ENCODE measurements at places on chromosomes 5 and 9.
A peak's percentile ranks its signal among the peaks of the same experiment; 100 is the strongest.

GRCh38 chr5:58731641-58732040, 148.8 kb downstream of the RAB3C start:
- DNase-seq = no peak

GRCh38 chr5:151624476-151624875, 33.3 kb upstream of the FAT2 start:
- DNase-seq = peak; percentile 61

GRCh38 chr9:91948597-91949391, 1.2 kb downstream of the ROR2 start:
- peak; percentile 45 for DNase-seq

DNA sequence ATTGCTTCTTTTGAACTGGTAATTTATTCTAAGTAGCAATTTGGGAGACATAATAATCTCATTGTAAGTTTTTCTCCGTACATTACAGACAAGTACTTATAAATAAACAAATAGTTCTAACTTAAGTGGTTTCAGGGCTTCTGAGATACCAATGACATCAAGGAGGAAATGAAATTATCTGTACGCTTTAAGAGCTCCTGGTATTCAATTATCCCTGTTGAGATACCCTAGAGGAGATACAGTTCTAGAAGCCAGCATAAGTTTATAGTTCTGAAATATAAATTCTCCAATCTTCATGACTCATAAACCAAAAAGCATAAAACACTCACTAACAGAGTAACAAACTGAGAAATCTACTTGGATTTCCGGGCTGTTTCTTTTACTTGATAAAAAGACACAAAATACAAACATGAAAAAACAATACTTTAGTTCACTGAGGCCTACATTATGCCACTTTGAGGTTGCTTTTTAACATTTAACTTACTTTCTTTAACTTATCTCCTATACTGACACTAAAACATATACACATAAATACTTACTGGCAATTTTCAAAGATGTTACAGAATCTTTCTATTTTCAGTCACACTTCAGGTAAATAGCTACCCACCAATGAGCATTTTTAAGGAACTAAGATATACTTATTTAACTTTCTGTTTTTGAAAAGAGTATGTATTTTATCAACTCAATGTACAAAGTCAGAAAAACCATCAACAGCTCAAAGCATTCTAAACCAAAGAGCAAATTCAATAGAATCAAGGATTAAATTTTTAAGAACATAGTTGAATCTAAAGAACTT, 7.5 kb downstream of the DCTN4 start:
- no peak for DNase-seq

DNA sequence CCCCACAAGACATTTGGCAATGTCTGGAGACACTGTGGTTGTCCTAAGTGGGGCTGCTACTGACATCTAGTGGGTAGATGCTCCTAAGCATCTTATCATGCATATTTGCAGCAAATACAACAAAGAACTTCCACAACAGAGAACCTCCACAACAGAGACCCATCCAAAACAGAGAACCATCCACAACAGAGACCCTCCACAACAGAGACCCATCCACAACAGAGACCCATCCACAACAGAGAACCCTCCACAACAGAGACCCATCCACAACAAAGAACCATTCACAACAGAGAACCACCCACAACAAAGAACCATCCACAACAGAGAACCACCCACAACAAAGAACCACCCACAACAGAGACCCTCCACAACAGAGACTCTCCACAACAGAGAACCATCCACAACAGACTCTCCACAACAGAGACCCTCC, 32.8 kb downstream of the ARPC5L start:
- DNase-seq = peak; percentile 65

GRCh38 chr5:140205952-140206351, 31.0 kb downstream of the CYSTM1 start:
- no peak for DNase-seq

GRCh38 chr5:73419117-73419464, 29.5 kb downstream of the FOXD1 start:
- no peak for DNase-seq

DNA sequence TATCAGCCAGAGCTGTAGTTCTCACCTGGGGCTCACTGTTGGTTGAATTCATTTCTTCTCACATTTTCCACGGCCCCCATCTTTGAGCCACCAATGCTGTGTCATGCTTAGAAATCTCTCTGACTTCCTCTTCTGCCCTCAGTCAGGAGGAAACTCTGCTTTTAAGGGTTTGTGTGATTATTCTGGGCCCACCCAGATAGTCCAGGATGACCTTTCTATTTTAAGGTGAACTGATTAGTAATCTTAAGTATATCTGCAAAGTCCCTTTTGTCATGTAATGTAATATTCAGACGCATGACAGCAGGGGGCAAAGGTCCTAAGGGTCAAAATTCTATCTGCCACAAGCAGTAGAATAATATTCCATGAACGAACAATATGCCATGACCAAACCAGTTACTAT, 88.4 kb downstream of the AK8 start:
- DNase-seq = no peak

DNA sequence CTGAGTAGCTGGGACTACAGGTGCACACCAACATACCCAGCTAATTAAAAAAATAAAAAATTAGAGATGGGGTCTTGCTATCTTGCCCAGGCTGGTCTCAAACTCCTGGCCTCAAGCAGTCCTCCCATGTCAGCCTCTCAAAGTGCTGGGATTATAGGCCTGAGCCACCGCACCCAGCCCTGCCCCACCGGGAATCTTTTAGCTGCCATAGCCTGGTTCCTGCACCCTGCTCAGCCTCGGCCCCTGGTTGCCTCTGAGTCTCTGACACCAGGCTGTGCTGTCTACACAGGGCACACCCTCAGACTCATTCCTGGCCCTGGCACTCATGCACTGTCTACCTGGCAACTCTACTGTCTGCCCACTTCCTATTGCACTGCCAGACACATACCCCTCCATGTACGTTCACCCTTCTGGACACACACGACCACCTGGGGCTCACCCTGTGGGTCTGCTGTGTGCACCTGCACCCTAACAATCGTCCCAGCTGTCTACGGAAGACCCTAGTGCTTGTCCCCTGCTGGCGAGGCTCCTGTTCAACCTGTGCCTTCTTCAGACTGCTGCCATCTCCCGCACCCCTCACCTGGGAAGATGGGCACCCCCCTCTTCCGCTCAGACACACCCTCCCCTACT, 1.4 kb downstream of the PROP1 start:
- DNase-seq = no peak

GRCh38 chr5:143397302-143398052, 6.0 kb downstream of the NR3C1 start:
- no peak for DNase-seq

- DNase-seq = peak; percentile 74
Measured at GRCh38 chr5:125411071-125411743, 664.8 kb upstream of the ZNF608 start.

DNA sequence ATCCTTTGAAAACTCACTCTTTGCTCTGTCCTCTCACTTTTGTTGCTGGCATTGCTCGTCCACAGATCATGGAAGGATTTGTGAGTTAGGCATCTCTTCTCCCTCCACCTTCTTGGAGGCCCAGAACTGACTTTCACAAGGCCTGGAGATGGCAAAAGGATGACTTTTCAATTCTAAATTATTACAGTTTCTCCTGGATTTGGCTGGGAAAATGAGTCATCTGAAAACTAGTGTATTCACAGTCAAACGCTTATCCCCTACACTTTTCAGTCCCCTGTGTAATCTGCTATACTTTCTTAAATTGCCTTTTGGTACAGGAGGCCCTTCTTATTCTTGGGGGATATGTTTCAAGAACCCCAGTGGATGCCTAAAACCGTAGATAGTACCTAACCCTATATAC, 35.6 kb downstream of the ADRA1B start:
- DNase-seq = no peak

GRCh38 chr9:128470560-128470959, 14.8 kb downstream of the ODF2 start:
- peak; percentile 85 for DNase-seq

DNA sequence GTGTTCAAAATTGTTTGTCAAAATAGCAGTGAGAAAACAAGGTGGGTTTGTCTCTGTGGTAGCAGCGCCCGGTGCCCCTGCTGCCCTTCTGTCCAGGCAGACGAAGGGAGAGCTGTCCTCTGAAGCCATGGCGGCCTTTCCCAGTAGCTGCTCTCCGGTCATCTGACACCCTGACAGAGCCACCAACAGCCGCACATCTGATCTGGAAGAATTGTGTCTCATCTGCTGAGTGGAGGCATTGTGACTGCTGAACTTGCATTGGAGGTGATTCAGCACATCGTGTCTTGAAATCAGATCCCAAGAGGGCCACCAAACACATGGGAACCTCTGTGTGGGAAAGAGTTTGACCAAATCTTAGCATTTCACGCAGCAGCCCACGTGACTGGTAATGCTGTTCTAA, 337.6 kb upstream of the IRX1 start:
- no peak for DNase-seq

DNA sequence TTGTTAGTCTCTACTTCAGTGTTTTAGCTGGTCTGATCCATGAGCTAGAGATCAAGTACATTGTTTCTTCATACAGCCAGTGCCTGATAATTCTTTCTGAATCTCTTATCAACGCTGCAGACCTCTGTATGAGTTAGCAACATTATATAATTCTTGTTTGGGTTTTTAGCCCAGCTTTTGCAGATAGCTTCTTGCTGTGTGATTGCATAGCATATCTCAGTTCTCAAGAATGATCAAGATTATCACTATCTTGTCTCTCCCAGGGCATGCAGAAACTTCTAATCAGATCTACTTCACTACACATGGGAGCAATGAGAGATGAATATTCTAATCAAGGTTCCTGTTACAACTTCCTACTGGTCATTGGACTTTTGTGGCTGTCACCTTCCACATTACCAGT, 158.3 kb downstream of the FAM174A start:
- DNase-seq = no peak

DNA sequence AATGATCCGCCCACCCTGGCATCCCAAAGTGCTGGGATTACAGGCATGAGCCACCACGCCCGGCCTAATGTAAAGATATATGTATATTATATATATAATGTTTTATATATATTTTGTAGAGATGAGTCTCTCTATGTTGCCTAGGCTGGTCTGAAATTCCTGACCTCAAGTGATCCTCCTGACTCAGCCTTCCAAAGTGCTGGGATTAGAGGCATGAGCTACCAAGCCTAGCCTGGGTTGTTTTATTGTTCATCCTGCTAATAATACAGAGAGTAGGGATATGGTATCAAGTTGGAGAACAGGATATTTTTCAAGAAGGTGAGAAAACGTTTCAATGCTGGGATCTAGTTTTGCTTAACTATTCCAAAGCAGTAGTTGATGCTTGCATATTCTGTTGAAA, 2.9 kb downstream of the SEC24A start:
- DNase-seq = no peak

DNA sequence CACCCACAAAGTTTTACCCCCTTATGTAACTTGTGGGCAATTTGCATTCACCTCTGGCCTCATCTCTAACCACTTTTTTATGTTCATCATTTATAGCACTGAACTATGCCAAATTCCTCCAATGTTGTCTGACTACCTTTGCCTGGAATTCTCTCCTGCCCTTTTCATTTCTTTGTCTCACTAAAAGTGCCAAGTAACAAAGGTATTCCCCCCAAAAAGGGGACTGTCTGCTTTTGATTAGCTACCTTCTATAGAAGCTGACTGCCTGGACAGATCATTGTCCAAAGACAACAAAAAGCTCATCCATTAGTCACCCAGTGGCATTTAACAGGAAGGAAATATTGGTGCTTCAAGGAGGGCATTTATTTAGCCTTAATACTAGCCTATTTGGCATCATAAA, 189.9 kb upstream of the VCAN start:
- DNase-seq = peak; percentile 86

GRCh38 chr5:37831821-37832534, 7.9 kb downstream of the GDNF start:
- no peak for DNase-seq

DNA sequence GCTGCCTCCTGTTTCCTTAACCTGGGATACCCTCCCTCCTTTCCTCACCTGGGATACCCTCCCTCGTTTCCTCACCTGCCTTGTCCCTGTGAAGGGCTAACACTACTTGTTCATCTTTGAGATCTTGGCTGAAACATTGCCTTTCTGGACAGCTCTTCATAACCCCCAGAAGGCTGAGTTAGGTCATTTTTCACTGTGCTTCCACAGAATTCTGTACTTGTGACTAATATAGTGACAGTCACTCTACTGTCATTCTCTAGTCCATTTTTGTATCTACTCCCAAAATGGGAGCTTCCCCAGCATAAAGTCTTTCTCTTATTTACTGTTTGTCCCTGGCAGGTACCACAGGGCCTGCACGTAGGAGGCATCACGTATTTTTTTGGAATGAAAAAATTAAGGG, 21.5 kb upstream of the DAB2 start:
- no peak for DNase-seq

DNA sequence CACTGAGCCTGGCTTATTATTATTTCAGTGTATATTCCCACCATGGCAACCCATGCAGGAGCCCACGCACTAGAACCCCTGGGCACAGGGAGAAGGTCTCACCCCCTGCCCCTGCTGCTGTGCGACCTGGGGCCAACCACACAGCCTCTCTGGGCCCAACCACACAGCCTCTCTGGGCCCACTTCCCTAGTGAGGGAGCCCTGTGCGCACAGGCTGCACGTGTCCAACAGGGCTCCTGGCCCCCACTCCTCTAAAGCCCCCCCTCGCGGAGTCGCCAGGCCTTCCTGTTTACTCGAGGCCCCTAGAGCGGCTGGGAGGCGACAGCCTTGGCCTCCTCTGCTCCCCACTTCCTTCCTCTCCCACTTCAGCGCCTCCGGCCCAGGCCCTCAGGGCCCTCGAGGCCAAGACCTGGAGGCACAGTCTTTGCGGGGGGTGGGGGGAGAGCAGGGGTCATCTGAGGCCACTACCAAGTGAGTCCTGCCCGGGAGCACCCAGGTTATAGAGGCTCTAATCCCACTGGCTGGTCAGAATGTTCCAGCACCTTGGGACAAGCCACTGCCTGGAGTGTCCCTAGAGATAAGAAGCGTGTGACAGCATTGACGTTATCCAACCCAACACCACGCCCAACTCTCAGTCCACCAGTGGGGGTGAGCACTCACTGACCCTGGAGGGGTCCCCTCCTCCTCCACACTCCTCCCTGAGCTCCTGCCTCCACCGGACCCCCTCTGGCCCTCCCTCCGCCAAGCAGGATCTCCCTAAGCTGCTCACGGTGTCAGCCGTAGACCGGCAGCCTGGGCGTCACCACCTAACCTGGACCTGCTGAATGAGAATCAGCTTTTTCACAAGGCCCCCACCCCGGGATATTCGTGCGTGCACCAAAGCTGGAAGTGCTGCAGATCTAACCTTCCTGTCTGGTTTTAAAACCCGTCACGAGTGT, 7.9 kb upstream of the ENG start:
- DNase-seq = no peak
